RCC 7860 (cell line): ENCODE measurements at places on chromosomes 12 and 14.

- no peak for DNase-seq
Observed at GRCh38 chr12:28885928-28886327, 263.1 kb upstream of the FAR2 start.

GRCh38 chr12:131041968-131042833 lies 88.5 kb downstream of the ADGRD1 start:
- no peak for DNase-seq

DNA sequence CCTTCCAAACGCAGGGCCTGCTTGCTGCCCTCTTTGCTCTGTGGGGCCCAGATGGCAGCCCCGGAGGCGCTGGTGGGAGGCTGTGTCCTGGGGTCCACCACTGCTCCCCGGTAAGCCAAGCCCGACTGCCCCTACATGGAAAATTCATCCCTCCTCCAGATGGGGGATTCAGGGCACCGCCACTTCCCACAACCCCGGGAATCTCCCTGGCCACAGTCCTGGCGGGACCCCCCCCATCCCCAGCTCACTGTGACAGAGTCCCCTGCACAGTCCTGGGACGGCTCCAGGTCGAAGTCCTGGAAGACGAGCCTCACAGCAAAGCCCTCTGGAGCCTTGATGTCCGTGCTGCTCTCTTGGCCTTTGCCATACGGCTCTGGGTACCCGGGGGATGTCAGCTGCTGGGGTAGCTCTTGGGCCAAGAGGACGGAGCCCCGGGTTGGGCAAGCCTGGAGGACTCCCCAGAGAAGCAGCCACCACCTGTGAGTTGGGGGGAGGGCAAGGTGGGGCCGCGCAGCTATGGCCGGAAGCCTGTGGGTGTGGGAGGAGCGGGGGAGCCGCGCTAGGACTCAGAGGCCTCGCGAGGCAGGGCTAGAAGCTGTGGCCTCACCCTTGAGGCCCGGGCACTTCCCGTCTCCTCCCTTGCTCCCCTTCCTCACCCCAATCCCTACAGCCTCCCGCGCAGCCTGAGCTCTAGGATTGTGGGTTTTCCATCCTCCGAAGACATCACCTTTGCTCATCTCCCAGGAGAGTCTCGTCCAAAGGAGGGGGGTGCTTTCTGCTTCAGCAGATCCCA lies 815 bp downstream of the C1RL start:
- peak; percentile 61 for DNase-seq

GRCh38 chr14:92153581-92153980 lies 31.8 kb downstream of the CPSF2 start:
- DNase-seq, result no peak
